Activated naive CD8-positive, alpha-beta T cell treated with anti-CD3 and anti-CD28 coated beads for 36 hours (primary cell): ENCODE measurements at places on chromosomes 16 and 17. TPM values are rescaled to one million over a fixed set of nuclear protein-coding genes. Genes with fewer than 3 reads are reported as not detected.

DNA sequence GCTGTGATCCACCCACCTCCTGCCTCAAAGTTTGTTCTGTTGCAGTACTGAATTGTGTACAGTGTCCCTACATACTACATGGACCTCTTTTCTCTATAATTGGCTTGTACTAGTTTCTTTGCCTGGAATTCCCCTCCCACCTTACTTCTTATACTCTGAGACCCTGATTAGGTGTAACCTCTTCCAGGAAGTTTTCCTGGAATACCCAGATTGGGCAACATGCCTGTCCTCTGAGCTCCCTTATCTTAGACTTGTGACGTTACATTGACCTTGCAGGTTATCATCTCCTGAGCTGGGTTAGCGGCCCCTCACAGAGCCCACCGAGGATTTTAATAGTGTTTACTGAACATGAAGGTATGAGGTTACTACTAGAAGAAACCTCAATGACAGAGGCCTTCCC, 237.0 kb downstream of the ZNF423 start:
- no peak for DNase-seq

GRCh38 chr16:87326151-87326571, 9.0 kb upstream of the C16orf95 start:
- DNase-seq = no peak

Gene B3GNT9
- total RNA-seq = 1.7 TPM

Gene TMEM235
- not detected for total RNA-seq

DNA sequence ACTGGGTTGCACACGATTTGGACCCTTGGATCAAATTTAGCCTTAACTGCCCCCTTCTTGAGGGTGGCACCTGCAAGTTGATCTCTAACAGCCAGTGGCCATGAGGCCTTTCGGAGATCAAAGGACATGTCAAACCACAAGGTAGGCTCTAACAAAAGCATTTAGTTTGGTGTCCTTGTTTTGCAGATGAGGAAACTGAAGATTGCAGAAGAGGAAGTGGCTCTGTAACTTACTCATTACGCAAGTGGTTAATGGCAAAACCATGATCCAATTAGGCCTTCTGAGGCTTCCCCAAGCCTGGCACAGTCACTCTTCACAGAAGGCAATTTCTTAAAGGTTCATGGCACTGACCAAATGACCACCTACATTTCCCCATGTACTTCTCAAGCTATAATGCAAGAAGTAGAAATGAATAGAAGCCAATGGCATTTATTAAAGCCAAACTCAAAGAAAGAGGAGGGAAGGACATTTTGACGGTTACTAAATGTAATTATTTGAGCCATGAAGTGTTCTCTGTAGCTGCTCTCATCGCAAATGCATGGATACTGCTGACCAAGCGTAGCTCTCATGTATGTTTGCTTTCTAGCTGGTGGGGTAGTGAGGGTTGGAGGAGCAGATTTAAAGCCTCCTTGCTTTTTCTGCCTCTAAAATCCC, 32.8 kb upstream of the ABCC12 start:
- no peak for DNase-seq

Gene HOXB5
- not detected for total RNA-seq

DNA sequence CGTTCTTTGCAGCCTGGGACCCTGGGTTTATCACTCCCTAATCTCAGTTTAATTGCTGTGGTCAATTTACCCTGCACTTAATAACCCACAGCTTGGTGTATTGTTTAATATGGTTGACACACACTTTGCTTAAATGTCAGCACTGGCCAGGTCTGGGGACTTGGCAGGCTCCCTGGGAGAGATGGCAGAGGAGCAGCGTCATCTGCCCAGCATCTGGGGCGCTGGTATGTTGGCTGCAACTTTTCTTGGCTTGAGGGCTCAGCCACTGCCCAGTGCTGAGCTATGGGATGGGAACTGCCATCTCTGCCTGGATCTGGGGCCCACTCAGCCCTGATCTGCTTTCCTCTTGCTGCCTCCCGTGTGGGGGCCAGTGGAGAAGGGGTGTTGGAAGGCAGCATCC, 115.7 kb upstream of the IRX3 start:
- no peak for DNase-seq

DNA sequence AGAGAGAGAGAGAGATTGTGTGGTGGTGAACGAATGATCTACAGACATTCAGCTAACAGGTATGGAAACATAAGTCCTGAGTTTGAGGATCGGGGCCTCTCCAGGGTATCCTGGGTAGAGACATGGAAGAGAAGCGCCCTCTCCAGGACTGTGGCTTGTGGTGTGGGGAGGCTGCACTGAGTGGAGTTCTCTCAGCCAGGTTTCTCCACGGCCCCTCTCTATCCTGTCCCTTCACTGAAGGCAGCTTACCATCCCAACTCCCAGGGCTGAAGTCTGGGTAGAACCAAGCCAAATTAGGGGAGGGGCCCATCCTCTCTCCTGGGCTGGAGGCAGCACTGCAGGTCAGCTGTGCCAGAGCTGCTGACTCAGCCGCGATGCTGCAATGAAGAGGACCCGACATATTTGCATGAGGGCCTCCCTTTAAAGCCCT, 6.2 kb downstream of the C1QL1 start:
- DNase-seq = no peak

DNA sequence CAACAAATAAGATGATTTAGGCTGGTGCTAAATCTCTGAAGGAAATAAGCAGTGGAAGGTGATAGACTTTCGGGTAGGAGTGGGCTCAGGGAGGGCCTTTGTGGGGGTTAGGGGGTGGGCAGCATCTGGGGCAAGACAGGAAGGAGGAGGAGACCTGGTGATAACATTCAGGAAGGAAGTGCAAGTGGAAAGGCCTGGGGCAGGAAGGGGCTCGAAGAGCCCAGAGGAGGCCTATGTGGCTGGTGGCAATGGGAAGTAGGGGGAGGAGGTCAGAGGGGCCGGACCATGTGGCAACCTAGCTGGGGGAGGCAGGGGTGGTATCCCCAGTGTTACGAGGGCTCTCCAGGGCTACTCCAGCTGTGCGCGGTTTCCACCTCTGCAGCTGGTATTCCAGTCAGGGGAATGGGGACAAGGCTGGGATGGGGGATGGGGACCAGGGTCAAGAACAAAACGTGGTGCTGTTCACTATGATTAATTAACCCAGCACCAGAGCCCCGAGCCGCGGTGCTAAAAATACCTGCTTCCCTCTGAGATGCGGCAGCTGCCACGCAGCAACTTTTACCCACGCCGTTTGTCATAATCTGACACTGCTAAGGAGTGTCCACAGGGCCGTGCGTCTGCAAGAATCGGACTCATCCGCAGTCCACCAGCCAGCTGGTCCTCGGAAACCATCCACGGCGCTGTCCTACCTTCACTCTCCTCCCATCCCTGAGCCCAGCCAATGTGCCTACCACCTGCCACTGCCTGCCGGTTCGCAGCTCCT, 5.2 kb upstream of the CCDC182 start:
- no peak for DNase-seq

Gene PYY
- total RNA-seq = not detected

Gene KRT16
- total RNA-seq = not detected

DNA sequence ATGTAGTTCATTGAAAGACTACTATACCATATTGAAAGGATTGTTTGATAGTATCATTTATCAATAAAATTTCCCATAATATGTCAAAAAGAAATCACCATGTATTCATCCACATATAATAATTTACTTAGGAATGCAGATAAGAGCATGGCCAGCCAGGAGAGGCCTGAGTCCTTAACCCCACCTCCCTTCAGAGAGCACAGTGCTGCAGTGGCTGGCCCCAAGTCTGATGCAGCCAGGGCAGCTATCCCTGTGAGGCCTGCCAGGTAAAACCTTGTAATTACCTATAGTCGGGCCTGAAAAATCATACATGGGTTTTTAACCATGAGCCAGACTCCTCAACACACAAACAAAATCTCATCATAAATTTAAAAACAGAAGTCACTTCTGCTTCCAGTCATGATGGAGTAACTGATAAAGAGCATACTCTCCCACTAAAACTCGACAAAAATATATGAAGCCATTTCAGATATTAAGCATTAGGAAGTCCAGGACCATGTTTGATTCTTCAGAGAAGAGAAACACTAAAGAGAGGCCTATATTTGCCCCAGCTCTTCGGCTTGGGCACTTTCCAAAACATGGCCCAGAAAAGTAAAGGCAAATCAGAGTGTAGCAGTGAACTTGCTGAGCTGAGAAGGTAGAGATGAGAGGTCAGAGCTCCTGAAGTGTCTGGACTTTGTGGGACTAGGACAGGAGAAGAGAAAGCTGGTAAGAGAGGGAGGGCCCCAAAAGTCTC, 40.9 kb upstream of the CCNF start:
- DNase-seq = no peak

DNA sequence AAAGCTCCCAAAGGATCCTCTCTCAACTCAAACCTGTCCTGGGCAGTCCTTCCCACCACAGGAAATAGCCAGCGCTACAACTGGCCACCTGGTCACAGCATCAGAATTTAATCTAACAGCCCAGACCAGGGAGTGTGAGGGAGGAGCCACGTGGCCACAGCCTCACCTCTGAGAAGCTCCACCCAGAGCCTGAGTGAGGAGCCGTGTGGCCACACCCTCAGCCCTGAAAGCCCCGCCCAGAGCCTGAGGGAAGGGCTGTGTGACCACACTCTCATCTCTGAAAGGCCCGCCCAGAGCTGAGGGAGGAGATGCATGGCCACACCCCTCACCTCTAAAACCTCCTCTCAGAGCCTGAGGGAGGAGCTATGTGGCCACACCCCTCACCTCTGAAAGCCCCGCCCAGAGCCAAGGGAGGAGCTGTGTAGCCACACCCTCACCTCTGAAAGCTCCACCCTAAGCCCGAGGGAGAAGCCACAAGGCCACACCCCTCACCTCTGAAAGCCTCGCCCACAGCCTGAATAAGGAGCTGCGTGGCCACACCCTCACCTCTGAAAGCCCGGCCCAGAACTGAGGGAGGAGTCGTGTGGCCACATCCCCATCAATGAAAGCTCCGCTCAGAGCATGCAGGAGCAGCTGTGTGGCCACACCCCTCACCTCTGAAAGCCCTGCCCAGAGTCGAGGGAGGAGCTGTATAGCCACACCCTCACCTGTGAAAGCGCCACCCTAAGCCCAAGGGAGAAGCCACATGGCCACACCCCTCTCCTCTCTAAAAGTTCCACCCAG, 28.6 kb downstream of the SLC38A8 start:
- DNase-seq = peak; percentile 76

DNA sequence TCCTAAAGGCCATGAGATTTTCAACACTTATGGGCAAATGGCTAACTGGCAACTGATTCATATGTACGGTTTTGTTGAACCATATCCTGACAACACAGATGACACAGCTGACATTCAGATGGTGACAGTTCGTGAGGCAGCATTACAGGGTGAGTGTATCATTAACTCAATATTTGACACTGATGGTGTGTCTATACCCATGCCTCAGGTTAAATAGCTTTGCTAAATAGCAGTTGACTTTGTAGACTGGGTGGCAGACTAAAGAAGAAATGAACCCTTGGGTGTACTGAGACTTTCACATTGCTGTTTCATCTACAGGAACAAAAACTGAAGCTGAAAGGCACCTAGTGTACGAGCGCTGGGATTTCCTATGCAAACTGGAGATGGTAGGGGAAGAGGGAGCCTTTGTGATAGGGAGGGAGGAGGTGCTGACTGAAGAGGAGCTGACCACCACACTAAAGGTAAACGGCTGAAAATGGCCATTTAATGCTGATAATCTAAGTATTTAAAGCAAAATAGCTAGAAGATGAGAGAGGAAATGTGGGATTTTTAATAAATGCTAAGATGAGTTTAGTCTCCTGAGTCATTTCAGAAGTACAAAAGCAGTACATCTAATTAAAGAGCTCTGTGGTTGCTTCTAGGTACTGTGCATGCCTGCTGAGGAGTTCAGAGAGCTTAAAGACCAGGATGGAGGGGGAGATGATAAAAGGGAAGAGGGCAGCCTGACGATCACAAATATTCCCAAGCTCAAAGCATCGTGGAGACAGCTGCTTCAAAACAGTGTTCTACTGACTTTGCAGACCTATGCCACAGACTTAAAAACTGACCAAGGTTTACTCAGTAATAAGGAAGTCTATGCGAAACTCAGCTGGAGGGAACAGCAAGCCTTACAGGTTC, 3.0 kb downstream of the SETD6 start:
- DNase-seq = no peak

Gene LPO
- not detected for total RNA-seq

DNA sequence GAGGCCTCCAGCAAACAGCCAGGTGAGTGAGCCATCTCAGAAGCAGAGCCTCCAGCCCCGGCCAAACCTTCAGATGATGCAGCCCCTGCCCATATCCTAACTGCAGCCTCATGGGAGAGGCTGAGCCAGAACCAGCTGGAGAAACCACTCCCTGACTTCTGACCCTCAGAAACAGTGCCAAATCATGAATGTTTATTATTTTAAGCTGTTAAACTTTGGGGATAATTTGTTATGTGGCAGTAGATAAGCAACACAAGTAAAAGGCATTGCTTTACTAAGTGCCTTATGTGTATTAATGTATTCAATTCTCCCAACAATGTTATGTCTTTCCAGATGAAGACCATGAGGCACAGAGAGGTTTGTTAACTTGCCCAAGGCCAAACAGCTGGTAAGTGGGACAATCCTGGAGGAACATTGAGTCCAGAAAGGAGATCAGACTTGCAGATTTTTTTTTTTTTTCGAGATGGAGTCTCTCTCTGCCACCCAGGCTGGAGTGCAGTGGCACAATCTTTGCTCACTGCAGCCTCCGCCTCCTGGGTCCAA, 59.6 kb downstream of the SOCS1 start:
- DNase-seq = no peak

GRCh38 chr16:82542714-82543113, 84.1 kb upstream of the CDH13 start:
- no peak for DNase-seq

GRCh38 chr16:76329106-76329505, 51.9 kb downstream of the CNTNAP4 start:
- DNase-seq = no peak

- no peak for DNase-seq
Measured at GRCh38 chr17:73227944-73228343, 33.7 kb downstream of the CPSF4L start.

Gene RHBDL3
- 0.06 TPM for total RNA-seq

DNA sequence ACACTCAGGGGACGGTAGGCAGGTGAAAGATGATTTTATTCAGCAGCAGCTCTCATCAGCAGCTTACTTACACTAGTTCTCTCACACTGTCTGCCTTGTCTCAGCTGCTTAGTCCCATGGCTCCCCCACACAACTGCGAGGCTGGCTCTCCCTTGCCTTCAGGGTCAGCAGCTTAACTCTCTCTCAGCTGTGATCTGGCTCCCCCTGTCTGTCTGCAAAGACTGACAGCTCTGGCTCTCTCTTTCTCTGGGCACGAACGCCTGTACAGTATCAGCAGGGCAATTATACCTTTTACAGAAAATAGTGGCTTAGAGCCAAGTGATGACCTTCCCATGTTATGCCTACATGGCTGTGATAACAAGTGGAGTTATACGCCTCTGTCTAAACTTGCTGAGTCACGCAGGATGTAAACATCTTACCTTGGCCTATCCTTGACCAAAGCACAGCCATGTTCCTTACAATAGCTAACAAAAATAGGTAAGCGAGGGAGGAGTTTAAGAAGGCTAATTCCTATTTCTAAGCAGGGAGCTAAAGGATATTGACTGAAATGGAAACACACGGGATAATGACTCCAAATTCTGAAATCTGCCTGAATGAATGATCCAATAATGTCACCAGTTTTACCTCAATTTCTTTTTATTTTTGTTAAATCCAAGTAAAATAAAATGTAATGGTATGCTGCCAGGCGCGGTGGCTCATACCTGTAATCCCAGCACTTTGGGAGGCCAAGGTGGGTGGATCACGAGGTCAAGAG, 1.1 kb upstream of the NDUFAB1 start:
- peak; percentile 11 for DNase-seq
